T-helper 2 cell (primary cell): ENCODE measurements at places on chromosomes 12 and 14.

- DNase-seq: peak; percentile 86
These were observed at the start of gene RNF41 for GRCh38 chr12:56221757-56222530. RNF41 (minus strand) TSS chr12:56221922; CDS start chr12:56214047, 7,875 bp downstream.

- DNase-seq: no peak
These were observed 39.3 kb downstream of the TSPAN19 start for GRCh38 chr12:84996759-84997158.

GRCh38 chr12:131153956-131154355 is 200.2 kb downstream of the ADGRD1 start:
- DNase-seq: no peak

DNA sequence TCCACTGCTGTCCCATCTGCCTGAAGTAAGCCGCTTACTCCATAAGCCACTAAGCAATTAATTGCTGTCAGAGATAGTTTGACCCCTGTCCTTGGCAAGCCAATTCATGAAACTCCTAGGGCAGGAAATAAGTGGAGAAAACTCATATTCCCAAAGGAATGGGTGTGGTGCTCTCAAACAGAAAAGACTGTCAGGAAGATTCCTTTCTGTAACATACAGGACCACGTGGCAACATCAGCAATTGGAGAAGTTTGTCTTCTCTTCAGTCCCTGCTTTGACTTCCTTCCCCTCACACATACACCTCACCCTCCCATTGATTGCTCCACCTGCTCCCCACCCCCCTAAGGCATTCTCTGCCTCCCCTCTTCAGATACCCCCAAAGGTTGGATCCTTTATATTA is 36.2 kb upstream of the MDM1 start:
- no peak for DNase-seq

DNA sequence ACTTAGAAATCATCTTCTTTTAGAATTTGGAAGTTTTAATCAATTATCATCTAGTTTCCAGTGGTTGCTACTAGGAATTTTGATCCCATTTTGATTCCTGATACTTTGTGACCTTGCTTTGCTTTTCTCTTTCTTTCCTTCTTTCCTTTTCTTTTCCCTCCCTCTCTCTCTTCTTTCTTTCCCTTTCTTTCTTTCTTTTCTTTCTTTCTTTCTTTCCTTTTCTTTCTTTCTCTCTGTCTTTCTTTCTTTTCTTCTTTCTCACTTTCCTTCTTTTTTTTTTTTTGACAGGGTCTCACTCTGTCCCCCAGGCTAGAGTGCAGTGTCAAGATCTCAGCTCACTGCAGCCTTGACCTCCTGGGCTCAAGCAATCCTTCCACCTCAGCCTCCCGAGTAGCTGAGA is 81.5 kb upstream of the OSBPL8 start:
- no peak for DNase-seq

- no peak for DNase-seq
These were observed 412.8 kb upstream of the TBX3 start for GRCh38 chr12:115096588-115097397.

DNA sequence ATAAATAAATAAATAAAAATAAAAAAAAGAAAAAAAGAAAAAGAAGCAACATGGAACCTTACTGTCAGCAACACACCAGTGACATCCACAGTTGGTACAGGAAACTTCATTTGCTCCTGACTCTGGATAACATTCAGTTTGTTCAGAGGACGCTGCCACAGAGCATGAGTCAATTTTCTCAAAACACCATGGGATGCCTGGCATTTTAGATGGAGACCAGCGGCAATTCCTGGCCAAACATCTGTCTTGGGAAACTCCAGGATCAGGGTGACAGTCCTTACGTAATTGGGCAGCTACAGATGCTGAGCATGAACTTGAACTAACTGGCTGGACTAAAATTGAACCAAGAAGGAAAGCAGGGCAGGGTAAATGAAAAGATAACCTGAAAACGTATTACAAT is 166.2 kb upstream of the CPNE8 start:
- no peak for DNase-seq

- DNase-seq: no peak
These were observed 66.8 kb downstream of the SPATA7 start for GRCh38 chr14:88452231-88452630.

GRCh38 chr12:42255221-42255865 is 17.3 kb upstream of the YAF2 start:
- DNase-seq: no peak

DNA sequence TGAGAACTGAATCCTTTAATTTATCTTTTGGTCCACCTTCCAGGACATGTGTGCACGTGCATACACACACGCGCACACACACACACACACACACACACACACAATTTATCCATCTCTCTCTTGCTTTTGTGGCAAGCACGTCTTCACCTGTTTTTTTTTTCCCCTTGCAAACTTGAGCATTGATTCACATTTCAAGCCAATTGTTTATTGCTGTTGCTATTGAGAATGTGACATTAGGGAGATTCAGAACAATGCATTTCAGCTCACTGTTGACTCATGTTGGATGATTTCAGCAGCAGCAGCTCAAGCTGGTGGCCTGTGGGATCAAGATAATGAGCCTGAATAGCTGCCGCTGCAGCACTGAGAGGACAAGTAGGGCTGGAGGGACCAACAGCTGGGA is 128.9 kb downstream of the SNAPC1 start:
- DNase-seq: no peak

GRCh38 chr12:65565601-65566560 is 258.4 kb upstream of the HMGA2 start:
- no peak for DNase-seq

DNA sequence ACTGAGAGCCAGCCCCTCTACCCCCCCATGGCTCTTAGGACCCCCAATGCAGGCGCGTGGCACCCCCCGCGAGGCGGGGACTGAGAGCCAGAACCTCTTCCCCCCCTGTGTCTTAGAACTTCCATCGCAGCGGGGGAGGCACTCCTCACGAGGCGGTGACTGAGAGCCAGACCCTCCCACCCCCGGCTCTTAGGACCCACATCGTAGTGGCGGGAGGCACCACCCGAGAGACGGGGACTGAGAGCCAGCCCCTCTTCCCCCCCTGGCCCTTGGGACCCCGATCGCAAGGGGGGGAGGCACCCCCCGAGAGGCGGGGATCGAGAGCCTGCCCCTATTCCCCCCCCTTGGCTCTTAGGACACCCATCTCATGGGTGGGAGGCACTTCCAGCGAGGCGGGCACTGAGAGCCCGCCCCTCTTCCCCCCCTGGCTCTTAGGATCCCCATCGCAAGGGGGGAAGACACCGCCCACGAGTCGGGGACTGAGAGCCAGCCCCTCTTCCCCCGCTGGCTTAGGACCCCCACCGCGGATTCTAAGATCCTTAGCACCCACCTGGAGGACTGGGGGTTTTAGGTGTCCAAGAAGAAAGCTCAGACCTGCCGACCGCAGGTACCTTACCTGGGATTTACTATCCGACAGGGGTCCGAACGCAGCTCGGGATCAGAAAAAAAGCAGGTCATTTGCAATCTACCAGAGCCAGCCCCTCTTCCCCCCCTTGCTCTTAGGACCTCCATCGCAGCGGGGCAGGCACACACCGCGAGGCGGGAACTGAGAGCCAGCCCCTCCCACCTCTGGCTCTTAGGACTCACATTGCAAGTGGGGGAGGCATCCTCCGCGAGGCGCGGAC is 44.9 kb downstream of the DDX11 start:
- no peak for DNase-seq

- no peak for DNase-seq
These were observed 15.3 kb downstream of the RPS6KL1 start for GRCh38 chr14:74907744-74908143.
